ENCODE measurements at places on chromosomes 4 and X.

DNA sequence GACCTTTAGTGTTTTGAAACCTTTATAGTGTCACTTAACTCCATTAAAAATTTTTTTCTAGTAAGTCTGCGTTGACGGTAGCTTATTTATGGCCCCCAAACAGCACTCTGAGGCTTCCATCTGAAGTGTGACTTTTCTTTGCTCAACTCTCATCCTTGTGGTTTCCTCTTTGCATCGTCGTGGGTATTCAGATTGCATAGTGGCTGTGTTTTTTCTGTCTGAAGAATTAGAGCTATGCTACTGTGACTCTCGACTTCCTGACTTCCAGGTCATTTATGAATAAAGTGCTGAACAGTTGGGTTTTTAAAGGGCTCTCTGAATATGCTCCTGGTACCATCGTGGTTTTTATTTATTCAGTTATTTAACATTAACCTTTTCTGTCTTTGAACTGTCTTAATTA, 44.9 kb downstream of the JADE1 start:
- DNase-seq = no peak

GRCh38 chr4:175277816-175278215, 359.7 kb downstream of the ADAM29 start:
- DNase-seq = no peak

DNA sequence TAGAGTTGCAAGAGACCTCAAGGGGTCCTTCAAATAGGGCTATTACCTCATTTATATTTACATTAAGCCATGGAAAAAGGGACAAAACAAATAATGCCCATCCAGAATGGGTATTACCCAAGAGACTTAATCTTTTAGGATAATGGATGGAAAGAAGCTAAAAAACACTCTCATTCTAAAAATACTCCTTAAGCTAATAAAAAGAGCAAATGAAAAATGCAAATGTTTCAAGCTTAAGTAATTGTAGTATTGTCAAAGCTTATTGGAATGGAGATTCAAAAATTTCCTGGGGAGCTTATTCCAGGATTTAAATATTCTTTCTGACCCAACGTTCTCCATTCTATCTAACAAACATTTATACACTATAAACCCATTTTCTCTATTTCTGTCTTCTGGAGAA, 107.8 kb upstream of the SPIN4 start:
- DNase-seq = no peak

- no peak for DNase-seq
Observed at GRCh38 chr4:7172508-7172907, 19.8 kb upstream of the SORCS2 start.

DNA sequence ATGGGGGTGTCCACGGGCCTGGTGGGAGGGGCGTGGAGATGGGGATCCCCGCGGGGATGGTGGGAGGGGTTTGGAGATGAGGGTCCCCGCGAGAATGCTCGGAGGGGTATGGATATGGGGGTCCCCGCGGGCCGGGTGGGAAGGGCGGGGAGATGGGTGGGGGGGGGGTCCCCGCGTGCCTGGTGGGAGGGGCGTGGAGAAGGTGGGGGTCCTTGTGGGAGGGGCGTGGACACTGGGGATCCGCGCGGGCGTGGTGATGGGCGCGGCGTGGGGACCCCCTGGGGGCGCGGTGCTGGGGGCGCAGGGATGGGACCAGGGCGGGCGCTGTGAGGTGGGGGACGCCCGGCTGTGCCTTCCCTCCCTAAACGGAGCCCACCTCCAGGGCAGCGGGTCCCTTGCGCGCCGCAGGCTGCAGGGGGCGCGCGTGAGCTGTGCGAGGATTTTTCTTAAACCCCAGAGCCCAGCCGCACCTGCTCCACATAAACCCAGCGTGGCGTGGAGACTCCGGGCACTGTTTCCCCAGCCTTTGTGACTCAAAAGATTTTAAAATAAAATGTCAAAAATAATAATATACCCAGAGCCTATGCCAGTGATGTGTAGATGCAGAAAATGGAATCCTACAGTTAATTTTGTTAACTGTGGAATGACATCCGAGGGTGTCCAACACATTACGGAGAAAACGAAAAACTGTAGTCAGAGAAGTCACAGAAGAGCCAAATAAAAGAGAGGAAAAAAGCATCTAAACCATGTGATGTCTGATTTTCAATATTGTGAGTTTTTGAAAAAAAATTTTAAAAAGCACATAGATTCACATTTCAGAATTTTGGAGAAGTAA, 1.5 kb upstream of the ASMTL start:
- peak; percentile 90 for DNase-seq

- DNase-seq = no peak
Observed at GRCh38 chr4:136927172-136927571, 605.1 kb downstream of the PCDH18 start.

DNA sequence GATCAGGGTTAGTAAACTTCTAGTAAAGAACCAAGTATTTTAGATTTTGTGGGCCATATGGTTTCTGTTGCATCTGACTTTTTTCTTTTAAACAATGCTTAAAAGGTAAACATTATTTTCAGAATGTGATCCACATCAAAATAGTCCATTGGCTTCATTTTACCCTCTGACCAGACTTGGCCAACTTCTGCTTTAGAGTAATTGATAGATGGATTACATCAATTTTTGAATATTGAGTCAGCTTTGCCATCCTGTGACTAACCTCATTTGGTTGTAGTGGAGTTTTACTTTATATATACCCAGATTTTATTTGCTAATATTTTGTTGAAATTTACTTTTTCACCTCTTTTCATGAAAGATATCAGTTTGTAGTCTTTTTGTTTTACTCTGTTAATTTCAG, 559.8 kb downstream of the TLL1 start:
- no peak for DNase-seq

DNA sequence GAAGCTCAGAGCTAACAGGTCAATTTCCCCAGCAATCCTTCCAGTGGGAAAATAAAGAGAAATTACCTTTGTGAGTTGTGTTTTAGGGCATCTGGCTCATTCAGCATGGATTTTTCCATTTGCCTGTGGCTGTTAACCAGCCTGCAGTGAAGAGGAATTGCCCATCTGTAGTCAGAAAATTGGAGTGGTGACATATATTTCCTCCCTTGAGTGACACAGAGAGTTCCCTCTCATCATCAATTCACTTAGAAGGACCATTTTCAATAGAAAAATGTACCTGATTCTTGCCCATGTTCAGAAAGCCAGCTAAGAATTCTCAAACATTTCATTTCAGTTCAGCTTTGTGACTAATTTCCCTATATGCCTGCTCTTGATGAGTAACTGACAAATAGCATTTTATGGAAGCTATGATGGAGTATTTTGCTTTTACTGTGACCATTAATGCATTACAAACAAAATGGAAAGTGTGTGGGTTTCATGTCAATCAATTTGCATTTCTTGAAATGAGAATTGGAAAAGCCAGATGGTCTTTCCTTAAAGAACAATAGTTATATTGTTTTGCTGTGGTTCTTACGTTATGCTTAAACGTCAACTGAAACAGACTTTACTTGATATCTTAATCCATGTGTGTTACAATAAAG, 155.8 kb downstream of the NWD2 start:
- DNase-seq = no peak

DNA sequence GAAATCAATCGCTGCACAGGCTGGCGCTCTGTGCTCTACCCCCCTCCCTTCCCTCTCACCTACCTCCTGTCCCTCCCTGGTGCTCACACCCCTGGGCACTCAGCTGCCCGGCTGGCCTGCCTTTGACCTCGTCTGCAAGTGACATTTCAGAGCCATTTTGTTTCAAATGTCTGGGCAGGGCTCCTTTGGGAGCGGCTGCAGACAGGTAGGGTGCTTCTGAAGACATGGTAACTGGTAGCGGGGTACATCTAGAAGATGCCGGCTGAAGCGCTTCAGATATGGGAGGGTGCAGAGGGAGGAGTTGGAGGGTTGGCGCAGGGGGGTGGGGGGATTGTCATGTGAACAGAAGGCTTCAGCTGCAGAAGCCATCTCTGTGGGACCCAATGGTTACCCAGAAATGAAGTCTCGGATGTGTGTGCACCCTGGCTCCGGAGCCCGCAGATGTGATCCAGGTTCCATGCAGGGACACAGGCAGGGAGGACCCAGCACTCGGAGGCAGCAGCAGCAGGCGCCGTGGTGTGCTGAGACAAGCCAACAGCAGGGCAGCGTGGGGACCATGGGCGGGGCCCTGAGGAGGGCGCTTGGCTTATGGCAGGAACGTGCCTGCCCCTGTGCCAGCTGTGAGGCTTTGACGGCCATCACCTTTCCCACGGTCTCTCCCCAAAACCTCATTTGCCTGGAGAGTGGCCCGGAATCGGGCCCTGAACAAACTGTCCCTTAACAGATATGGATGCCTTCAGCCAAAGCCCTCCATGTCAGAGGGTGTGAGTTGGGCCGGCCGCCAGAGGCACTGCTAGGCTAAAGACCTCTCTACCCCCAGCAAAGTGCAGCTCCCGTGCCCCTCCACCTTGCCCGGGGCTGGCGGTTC, 7.6 kb upstream of the DUSP9 start:
- no peak for DNase-seq

GRCh38 chr4:109251396-109251795, 51.1 kb downstream of the COL25A1 start:
- no peak for DNase-seq

DNA sequence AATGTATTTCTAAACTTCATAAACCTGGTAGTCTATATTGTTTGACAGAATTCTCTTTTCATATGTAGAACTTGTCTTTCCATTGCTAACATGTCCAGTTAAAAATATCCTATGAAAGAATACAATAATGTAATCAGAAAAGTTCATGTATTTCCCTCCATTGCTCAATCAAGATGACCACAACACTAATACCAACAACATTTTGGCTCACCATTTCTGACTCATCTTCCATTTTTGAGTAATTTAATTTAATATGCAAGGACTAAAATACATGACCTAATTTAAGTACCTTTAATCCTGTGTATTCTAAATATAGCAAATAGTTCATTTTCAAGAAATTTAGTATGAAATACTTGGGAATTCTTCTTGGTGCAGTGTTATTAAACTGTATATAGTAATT, 239.5 kb upstream of the GPC4 start:
- no peak for DNase-seq

DNA sequence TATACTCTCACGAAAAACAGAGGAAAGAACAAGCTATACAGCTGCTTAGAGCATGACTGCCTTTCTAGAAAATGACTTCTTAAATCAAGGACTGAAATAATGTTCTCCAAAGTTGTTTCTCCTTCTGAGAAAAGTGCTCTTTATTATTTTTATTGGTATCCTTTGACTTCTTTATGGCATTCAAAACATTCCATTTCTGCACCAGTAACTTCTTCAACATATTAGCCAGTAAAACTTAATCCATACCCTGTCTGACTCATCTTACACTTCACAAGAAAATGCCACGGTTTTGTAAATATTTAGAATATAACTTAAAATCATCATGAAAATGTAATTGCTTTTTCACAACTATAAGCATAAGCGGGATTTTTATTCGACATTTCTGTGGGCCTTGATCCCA, 180.4 kb downstream of the NR3C2 start:
- no peak for DNase-seq

- no peak for DNase-seq
Observed at GRCh38 chrX:47098338-47099094, 20.3 kb downstream of the RGN start.

GRCh38 chr4:183097231-183098018, 1.6 kb upstream of the WWC2 start:
- DNase-seq = no peak

DNA sequence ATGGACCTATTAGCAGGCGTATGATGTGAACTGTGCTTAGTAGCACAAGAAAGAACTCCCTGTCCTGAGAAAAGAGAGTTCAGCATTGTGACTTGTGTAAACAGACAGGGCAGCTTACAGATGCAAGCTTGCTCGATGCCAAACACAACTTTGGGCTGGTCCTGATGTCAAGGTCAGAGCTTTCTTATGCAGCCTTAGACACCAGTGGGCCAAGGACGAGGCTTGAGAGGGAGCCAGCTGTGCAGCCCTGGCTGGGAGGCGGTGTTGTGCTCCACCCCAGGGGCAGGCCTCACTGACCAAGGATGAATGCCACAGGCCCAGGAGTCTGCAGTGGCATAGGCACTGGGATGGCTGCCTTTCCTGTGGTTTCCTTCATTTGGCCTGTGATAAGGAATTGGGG, 35.4 kb downstream of the JADE1 start:
- DNase-seq = no peak

GRCh38 chr4:183532821-183533220, 28.0 kb downstream of the ING2 start:
- no peak for DNase-seq

- no peak for DNase-seq
Observed at GRCh38 chr4:41525129-41525528, 12.8 kb upstream of the LIMCH1 start.

DNA sequence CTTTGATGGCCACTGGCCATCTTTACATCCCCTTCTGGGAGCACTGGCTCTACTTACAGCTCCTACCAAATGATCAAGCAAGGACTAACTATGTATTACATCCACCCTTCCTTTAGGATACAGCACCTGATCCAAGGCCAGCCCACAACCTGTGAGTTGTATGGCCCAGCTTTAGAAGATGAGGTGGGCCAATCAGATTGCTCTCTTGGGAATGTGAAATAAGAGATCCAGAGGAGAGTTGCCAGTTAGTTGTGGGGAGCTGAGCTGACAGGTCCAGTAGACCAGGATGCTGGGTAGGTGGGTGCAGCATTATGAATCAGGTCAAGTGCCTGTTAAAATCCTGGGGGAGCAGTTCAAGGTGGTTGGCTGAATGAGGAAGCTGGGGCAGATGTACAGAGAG, 111.5 kb downstream of the GNL3L start:
- no peak for DNase-seq
